Stimulated activated CD4-positive, alpha-beta T cell treated with anti-CD3 and anti-CD28 coated beads, TNF-alpha, amount 100 ng/mL, for 1 hour (primary cell): ENCODE measurements at places on chromosomes 2 and 18.

DNA sequence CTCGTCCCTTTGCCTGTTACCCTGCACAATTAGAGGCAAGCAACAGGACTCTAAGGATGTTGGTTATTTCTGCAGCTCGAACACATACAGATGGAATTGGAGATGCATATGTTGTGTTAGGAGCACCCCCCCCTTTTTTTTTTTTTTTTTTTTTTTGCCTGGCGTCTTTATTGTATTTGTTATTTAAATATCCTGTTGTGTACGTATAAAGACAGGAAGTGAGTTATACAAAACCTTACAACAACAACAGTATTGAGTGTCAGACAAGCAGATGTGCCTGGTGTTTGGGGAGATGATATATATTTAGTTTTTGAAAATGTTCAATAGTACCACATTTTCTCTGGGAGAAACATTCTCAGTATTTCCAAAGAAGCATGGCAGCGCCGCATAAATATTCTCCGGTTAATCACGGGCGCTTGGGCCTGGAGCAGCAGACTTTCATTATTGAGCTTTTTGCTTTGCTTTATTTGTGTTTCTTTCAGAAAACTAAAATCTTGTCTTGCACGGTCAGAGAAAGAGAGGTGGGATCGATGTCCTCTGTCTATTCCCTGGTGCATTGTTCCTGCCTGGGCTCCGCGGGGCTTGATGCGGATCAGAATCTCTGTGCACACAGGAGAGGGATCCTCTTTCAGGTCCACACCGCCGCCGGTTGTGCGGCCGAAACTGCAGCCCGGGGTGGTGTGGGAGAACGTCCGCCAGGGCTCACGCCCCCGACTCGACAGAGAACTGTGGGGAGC lies 23.2 kb upstream of the ZNF516 start:
- DNase-seq = no peak

- no peak for DNase-seq
Observed at GRCh38 chr18:35174745-35175144, 66.1 kb upstream of the ZNF397 start.

DNA sequence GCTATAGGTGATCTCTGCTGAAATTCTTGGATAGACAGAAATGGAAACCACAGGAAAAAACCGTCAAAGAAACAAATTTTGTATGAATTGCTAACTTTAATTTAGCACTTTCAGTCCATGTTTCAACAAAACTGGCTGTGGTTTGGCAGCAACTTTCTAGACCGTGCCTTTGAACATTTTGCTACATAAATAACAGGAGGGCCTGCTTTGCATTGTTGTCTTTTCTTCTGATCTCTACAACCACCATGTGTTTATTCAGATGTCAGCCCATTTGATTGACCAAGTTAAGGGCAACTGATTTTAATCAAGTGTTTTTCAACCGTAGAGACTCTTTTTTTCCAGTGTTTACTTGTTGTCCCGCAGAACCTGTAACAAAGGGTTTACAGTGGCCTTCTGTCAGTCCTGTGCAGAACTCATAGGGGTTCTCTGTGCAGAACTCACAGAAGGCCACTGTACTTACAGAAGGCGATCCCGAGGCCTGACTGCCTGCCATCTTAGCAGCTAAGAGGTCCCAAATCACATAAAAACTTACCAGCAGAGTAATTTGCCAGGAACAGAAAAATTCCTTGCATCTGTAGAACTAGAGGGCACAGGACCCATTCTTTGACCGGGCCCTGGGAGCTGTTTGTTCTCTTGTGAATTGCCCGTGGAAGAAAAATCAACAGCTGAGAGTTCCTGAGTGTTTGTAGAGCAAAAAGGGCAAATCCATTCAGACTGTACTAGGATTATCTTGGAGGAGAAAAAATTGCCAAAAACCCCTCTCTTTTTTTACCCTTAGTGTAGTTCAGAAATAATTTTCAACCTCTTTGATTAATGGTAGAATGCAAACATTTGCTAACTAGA lies 120.6 kb downstream of the PRKRA start:
- no peak for DNase-seq

DNA sequence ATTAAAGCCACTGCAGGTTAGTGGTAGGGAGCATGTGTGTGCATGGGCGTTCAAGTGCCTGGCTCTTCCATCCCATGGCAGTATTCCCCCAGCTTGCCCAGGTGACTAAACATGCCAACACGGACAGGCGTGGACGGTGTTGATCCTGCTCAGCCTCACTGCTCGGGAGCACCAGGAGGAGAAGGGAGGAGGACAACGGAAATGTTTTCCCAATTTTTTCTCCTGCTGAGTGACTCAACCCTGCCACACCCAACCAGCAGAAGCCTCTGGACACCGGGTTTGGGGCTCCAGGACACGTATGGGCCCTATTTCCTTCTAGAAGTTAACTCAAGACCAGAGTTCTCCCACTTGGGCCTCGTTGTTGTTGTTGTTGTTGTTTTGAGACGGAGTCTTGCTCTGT lies 139.1 kb downstream of the CYP26B1 start:
- DNase-seq = no peak

GRCh38 chr2:134199123-134199522 lies 54.7 kb upstream of the MGAT5 start:
- no peak for DNase-seq
